ENCODE measurements at places on chromosomes 6 and 20.

DNA sequence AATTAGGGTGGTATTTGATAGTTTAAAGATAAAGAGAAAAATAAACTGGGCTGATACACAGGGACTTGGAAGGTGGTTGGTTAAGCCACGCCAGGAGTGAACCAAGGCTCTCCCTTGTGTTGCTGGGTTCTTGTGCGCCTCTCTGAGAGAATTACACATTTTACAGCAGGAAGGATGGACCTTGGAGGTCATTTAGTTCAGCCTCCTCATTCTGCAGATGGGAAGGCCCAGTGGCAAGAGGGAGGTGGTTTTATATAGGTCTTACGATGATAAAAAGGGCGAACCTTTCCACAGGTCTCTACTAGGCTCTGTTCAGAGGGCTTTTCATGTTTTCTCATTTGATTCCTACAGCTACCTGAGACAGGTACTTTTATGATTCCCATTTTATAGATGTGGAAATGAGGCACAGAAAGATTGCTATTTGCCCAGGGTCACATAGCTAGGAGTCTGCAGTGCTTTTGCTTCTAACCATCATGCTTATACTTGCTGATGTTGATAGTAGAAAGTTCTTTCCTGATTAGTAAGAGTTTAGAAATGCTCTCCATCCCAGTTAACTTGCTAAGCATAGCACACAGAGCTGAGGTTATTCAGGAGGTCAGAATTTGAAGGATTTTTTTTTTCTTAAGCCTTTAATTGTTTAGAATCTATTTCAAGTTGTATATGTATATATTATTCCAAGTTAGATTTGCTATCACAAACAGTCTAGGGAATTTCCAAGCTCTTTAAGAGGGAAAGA, 12.8 kb downstream of the HIVEP1 start:
- no peak for DNase-seq

DNA sequence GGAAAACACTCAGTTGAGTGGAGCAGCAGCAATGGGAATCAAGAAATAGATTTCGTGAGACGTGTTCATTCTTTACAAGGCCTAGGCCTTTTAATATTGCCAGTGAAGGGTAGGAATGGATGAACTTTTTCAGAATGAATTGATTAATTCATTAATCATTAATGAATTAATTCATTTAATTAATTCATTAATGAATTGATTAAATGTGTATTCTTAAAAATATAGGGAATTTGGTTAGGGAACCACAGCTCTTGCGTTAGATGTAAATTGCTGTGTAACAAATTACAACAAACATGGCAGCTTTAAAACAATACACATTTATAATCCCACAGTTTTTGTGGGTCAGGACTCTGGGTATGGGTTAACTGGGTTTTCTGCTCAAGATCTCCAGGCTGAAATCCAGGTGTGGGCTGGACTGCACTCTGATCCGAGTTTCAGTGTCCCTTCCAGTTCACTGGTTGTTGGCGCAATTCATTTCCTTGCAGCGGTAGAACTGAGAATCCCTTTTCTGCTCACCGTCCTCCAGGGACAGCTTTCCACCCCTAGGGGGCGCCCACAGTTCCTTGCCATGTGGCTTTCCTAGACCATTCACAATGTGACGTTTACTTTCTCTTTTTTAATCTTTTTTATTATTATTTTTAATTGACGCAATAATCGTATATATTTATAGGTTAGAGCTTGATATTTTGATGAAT, 32.8 kb upstream of the BCAS1 start:
- DNase-seq: peak; percentile 47

GRCh38 chr6:155252581-155252980, 11.2 kb upstream of the CLDN20 start:
- DNase-seq: no peak

- no peak for DNase-seq
These were observed 395.4 kb upstream of the SOX4 start for GRCh38 chr6:21198032-21198640.

DNA sequence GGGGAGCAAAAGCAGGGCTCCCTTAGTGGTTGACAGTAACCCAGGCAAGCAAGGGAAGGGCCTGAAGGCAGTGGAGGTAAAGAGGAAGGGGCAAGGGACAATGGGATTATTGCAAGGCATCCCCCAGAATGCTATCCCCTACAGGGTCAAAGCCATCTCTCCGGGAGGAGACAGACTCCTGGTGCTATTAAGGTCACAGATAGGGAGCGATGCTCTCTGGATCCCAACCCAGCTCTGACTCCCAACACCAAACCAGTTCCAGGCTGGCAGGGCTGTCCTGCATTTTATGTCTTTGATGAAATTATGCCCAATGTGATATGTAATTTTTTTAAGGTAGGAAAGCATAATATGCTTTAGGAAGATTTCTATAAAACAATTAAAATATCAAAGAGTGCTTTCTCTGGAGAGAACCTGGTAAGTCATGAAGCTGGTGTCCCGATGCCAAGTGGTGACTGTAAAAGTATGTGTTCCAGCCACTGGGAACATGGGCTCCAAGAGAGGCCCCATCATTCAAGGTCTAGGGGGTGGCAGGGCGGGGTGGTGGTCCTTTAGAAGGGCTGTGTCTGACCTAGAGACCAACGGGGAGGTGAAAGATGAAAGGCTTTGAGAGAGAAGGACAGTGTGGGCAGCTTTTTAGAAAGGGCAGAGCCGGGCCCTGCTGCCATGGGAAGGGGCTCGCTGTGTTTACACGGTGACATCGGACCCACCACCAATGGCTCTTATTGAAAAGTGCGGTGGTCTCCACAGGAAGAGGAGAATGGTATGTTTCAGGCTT, 276.5 kb downstream of the CDC5L start:
- no peak for DNase-seq

DNA sequence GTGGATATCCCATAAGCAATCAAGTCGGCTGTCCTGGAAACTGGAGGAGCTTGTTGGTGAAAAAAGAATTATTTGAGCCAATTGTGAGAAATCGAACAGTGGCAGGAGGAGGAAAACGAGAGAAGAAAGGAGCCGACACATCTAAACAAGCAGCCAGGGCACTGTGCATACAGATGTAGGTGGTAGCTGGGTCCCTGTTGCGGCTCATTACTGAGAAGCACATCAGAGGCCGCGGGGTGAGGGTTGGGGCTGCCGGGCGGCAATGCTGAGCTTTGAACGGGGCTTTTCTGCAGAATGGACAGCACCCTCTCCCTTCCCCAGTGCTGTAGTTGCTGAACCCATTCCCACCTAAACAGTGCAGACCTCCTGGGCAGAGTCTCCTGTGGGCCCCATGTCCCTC, 4.1 kb upstream of the LEMD2 start:
- DNase-seq: no peak

DNA sequence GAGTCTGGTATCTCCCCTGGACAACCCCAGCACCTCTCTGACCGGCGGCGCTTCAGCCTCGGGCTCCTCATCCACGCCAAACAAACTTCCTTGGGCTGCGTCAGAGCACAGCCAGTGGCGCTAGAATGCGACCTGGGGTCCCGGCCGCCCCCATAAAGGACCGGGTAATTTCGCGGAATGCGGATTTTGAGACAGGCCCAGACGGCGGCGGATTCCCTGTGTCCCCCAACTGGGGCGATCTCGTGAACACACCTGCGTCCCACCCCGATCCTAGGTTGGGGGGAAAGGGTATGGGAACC, 1.6 kb downstream of the FOXP4 start:
- DNase-seq: no peak

DNA sequence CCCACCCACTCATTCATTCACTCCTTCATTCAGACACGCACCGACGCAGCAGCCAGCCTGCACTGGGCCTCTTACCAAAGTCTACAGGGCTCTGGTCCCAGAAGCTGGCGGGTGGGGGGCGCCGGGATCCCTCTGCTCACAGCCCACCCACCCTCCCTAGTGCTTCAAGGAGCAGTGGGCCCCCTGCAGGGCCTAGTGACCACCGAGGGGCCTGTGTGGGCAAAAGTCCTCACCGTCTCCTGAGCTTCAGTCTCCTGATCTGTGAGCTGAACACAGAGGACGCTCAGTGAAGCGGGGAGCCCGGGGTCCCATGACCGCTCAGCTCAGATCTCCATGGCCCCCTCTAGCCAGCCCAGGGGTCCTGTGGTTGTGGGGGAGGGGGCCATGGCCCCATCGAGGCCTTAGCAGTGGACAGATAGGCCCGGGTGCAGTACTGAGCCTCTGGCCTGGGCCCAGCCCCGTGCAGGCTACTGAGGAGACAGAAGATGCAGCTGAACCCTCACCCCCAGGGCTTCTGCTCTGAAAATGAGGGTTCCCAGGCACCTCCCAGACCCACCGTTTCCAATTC, 33.4 kb upstream of the MRGBP start:
- DNase-seq: no peak

- peak; percentile 35 for DNase-seq
These were observed 909 bp downstream of the DNAAF9 start for GRCh38 chr20:3406481-3407039.

DNA sequence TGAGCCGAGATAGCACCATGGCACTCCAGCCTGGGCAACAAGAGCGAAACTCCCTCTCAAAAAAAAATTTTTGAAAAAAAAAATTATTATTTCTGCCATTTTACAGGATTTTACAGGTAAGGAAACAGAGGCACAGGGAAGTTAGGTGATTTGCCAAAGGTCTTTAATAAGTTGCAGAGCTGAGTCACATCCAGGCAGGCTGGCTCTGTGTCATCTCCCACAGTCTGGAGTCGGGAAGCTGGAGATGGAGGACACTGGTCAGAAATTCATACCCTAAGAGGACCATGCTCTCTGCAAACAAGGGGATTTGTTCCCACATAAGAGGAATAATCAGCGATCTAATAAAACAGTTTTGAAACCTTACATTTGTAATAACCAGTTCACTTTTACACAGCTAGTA, 24.1 kb downstream of the HECA start:
- no peak for DNase-seq

GRCh38 chr6:136103763-136104311, 146.3 kb downstream of the MTFR2 start:
- peak; percentile 36 for DNase-seq

DNA sequence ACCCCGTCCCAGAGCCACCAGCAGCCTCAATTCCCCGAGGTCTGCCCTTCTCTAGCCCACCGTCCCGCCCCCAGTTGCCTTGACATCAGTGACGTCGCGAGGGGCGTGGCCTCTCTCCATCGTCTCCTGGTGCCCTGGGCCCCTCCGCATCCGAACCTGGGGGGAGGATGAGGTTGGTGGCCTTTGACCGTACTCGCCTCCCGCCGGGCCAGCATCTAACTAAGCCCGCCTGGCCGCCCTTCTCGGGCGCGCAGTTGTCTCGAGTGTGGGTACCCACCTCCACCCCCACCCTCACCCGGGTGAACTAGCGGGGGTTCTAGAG, 5.5 kb upstream of the ARMC12 start:
- peak; percentile 94 for DNase-seq

DNA sequence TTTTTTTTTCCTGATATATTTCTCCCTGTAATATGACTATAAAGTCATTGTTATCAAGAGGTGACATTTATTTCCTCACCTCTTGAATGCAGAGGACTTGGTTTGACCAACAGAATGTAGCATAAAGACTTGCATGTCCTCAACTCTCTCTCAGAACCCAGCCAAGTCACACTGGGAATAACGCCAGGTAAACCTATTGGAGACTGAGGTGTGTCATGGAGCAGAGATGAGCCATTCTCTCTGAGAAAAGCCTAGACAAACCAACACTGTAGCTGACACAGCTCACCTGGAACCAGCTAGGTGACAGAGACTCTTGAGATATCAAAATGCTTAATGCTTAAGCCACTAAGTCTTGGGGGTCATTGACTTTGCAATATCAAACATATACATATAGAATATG, 533.6 kb downstream of the HAO1 start:
- DNase-seq: no peak

- no peak for DNase-seq
These were observed 109.2 kb downstream of the ARID1B start for GRCh38 chr6:156886409-156886808.

- no peak for DNase-seq
These were observed 622 bp downstream of the SS18L1 start for GRCh38 chr20:62143957-62144825.

DNA sequence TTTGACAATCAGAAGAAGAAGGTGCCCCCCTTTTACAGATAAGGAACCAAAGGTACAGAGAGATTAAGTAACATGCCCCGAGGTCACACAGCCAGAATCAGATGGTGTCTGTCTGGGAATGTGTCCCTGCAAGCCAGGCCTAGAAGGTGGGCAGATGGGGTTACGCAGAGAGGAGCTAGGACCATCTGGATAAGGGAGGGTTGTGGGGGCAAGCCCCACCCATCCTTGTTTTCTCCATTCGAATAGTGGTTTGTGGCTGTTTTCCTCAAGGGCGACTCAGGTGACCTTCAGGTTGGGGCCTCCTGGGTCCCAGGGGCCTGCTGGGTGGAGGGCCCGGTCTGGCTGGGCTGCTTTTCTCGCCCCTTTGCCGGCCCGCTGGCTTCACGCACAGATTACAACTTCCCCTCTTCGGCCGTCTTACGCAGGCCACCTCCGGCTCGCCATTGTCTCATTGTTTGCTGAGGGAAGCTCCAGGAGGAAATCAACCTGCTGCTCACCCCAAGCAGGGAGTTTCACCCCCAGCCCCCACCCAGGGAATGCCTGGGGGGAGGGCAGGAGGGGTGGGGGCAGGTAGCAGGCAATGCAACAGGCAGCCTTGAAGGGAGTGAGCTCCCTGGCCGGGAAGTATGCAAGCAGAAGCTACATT, 30.8 kb upstream of the CSNK2A1 start:
- no peak for DNase-seq

DNA sequence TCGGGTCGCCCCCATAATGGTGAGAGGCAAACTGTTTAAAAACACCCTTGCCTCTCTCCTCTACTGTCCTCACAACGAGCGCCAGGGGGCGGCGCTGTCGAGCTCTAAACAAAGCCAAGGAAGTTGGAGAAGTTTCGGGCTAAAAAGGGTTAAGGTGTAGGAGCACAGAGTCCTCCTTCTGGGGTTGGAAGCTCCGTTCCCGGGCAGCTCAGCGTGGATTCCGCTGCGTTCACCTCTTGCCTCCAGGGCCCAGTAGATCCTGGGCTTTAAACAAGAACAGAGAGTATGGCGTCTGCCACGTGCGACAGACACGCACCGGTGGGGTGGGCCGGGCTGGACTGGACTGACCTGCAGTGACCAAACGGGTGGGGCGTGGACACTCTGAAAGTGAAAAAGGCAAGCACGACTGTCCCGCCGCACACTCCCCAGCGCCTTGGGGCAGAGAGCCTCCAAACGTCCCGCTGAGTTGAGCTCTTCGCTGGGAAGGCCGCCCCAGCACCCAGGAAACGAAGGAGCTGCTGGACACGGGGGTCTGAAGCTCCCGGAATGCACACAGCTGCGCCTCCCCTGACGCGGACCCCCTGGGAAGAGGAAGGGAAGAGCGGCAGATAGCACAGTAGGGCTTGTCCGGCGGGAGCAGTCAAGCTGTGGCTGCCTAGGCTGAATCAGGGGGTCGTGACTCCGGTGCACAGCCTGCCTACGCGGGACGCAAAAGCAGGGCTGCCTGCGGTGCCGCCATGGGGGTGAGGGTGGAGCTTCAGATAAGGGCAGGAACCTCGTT, 1.6 kb upstream of the THBD start:
- DNase-seq: peak; percentile 87

DNA sequence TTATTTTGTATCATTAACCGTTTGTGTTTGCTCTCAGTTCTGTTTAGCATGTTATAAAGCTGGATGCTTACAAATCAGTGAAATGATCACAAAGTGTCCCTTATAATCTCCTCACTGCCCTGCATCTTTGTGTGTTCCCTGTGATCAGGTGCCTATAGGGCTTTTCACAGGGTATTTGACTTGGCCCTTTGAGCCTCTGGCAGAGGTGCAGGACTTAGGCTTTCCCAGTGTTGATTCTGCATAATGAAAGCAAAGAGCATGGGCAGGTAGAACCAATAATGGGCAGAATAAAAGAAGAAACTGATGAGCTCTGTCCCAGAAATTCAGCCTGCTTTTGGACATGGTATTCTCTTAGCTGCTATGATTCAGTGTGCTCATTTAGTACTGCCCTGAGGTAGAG, 16.9 kb upstream of the PBOV1 start:
- DNase-seq: no peak

GRCh38 chr6:125314009-125314581, 12.3 kb upstream of the HDDC2 start:
- DNase-seq: peak; percentile 45

Data from neuronal stem cell (in vitro differentiated cells).